ENCODE measurements at places on chromosomes 5 and 9.

- DNase-seq: no peak
Measured at GRCh38 chr9:76901801-76902200, 4.1 kb downstream of the PRUNE2 start.

DNA sequence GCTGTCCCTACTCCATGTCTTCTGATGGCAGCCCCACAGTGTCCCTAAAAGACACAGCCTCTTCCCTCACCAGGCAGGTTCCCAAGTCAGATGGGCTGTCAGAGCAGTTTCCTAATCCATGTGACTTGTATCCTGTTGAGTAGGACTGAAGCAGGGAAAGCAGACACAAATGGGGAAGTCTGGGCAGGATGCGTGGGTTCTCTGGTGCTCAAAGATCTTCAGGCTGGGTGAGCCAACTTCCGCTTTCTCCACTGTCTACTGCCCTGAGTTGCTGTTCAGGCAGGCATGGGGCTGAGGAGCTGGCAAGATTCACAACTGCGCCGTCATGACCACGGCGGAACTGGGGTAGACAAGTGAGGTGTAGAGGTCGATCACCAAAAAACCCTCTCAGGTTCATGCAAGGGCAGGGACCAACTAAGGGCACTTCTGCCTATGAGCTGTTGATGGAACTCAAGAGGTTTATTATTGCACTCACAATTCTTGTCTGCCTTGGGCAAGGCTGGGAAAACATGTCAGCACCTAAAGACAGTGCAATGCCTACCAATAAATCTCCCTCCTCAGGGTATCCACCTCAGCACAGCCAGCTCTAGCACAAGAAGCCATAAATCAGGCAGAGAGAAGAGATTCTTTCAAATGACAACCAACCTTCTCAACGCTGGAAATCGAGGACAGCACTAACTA is 83.4 kb downstream of the RAPGEF1 start:
- DNase-seq: no peak

- no peak for DNase-seq
Measured at GRCh38 chr5:163914910-163915309, 409.5 kb downstream of the MAT2B start.

- DNase-seq: peak; percentile 78
Measured at GRCh38 chr9:116288658-116289057, 135.1 kb downstream of the PAPPA start.

- no peak for DNase-seq
Measured at GRCh38 chr5:141910271-141910673, 13.4 kb upstream of the DELE1 start.

DNA sequence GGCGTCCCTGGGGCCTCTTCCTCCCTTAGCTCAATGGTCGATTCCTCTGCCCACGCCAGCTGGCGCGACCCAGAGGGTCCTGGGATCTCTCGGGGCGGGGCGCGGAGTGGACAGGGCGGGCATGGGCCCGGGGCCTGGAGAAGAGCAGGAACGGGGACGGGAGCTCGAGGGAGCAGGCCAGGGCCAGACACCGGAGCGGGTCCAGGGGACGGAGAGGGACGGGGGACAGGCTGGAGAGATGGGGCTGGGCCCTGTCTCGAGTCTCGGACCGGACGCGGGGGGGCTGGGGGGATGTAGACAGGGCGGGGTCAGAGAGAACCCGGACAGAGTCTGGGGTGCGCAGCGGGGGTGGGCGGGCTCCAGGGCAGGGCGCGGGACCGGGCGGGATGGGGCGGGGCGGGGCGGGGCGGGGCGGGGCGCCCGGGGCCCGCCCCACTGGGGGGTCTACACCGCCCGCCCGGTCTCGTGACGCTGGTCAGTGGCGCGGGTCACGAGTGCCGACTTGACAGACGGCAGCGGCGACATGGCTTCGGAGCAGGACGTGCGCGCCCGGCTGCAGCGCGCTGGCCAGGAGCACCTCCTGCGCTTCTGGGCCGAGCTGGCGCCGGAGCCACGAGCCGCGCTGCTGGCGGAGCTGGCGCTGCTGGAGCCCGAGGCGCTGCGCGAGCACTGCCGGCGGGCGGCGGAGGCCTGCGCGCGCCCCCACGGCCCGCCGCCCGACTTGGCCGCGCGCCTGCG is at the start of gene UAP1L1:
UAP1L1 (plus strand) TSS at position 508 of the 738 bp plus-strand sequence; CDS start at position 524, 16 bp downstream.
- no peak for DNase-seq

- no peak for DNase-seq
Measured at GRCh38 chr5:64333886-64334285, 168.2 kb downstream of the RNF180 start.

DNA sequence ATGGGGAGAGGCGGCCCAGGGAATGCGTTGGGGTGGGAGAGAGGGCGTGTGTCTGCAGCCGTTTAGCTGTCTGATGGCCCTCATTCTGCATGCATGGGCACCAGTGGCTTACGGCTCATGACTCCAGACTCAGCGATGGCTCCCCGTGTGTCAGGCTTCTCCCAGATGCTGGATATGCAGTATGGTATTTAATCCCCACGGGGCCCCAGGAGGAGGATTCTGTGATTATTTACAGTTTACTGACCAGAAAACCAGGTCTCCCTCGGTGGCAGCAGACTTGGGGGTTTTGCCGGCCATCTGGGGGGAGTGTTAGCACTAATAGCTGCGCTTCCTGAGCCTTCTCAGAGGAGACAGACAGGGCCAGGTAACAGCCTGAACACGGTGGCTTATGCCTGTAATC is 4.3 kb downstream of the PRDM12 start:
- DNase-seq: no peak

- DNase-seq: no peak
Measured at GRCh38 chr5:38660194-38660668, 103.8 kb upstream of the LIFR start.

- DNase-seq: no peak
Measured at GRCh38 chr9:111529787-111530186, 4.8 kb downstream of the ZNF483 start.
